ENCODE measurements at places on chromosomes 4 and X.

- no peak for ATAC-seq
These were observed 900 bp upstream of the MTMR1 start for GRCh38 chrX:150692296-150692695.

- no peak for ATAC-seq
These were observed 92.5 kb downstream of the ANK2 start for GRCh38 chr4:113141901-113142346.

- ATAC-seq: no peak
These were observed 98.3 kb downstream of the BMPR1B start for GRCh38 chr4:94856030-94856429.

DNA sequence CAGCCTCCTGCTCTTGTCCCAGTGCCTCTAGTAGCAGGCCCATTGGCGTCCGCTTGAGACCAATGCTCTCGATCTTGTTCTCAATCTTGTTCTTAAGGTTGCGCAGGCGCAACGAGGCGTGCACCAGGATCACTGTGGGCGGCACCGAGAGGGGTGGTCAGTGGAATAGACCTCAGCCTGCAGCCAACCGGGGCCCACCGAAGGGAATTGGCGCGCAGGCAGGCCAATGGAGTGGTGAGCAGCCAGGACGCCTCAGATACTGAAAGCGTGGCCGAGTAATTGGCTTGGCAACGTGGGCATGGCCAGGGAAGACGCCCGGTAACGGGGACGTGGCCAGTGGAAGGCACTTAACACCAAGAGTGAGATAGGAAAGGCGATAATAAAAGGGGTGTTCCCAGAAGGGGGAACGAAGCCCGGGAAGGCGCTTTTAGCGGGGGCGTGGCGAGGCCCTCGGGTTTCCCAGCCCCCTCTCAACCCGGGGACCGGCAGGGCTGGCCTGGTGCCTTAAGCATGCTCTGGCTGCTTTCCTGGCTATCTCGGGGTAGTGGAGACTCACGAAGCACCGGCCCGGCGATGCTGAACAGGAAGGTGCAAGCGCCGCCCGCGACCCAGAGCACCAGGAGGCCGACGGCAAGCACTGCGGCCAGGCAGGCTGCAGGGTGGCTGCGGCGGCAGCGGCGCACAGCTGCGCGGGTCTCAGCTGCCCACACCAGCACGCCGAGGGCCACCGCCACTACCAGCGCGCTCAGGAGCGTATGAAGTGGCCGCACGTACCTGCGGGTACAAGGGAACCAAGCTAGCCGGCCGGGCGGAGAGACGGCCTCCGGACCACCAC, 1.7 kb downstream of the PRAF2 start:
- peak; percentile 9 for ATAC-seq

DNA sequence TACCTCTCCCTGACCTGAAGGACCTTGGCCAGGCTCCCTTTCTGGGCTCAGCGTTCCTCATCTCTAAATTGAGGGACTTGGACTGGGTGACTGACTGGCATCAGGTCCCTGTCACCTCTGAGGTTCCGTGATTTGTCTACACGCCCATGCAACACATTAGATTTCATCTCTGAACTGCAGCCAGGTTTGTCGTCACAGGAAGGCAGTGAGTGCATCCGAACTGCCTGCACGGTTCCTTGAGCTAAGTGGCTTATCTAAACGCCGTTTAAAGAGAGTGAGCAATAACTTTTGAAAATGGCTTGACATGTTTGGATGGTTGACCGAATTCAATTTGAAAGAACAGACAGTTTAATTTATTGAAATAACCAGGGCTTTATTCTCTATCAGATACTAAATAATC, 70.1 kb downstream of the PCYT1B start:
- no peak for ATAC-seq

DNA sequence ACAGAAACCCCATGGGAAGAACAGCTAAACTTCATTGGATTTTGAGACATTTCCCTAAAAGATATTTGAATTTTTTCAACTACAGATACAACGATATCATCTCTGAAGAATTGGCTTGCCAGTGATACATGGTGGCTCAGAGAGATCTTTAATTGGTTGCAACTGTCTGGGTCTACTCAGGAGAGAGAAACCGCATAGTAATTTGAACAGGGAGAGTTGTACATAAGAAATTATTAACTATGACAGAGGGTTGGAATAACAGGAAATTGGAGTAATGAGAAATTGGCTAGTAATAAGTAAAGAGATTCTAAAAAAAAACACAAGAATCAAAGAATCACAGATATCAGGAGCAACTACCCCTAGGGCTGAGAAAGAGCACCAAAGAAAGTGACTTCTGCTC, 118.4 kb downstream of the KLHL13 start:
- ATAC-seq: no peak

DNA sequence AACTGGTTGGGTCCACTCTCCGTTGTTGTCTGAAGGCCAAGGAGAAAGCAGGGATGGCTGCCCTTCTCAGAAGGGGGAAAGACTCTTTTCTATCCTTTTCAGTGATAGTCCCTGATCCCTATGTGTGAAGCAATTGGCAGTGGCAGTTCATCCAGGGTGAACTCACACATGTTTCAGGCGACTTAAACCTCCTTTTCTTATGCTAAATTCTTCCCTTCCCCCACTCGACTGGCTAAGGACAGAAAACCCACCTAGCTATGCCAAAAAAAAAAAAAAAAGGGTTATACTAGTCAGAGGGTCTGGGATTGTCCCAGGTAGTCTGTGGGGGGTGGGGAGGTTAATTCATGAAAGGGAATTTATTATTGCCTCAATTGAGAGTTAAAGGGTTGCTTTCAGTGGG, 12.2 kb upstream of the ZNF280C start:
- ATAC-seq: no peak

DNA sequence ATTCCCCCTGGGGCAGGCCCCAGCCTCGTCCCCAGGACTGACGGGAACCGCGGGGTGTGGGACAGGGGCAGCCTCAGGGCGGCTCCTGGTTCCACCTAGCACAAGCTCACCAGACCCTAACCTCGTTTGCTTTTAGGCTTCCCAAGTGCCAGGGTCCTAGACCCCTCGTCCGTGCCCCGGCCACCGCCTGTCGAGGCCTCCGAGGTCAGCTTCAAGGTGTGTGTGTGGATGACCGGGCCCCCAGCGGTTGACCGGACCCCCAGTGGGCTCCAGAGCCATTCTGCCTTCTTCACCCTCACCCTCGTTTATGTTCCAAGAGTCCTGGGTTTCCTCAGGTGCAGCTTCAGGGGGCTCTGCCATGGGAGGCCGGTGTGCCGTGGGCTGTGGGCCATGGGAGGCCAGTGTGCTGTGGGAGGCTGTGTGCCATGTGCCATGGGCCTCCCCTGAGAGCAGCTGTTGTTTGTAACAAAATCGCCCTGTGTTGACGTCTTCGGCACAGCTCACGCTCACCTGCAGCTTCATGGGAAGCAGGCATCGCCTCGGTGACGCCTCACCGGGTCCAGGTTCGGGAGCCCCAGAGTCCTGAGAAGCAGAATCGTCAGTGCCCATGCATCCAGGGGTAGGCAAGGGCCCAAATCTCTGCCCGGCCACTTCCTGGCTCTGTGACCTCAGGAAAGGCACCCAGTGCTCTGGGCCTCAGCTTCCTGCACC, 43.0 kb upstream of the HMX1 start:
- ATAC-seq: no peak
